ENCODE measurements at places on chromosomes 5 and 9. TPM values are rescaled to one million over a fixed set of nuclear protein-coding genes. Genes with fewer than 3 reads are reported as not detected.

DNA sequence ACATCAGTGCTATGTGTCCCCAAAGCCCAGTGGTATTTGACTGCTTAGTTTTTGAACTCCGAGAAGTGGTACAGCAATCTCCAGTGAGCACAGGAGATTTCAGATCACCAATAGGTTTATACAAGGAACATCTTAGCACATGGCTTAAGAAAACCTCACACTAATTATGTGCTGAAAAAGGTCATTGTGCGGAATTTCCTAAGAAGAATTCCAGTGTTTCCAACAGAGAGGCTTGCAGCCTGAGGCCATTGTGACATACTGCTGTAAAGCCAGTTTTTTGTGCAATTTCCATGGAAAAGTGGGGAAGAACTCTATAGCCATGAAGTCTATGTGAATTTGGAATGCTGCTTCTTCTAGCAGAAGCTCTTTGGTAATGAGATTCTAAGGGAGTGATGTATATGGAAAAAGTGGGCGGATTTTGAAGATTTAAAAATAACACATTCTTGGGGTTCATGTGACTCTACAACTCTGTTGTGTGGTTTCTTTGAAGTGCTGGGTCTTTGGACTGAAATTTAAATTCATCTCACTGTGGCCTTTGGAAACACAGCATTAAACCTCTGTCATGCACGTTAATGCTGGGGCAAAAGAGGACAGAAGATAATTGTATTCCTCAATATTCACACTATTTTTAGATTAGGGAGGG, 110.5 kb upstream of the CD180 start:
- DNase-seq: no peak

GRCh38 chr5:2135833-2136232, 253.1 kb upstream of the IRX4 start:
- no peak for DNase-seq

DNA sequence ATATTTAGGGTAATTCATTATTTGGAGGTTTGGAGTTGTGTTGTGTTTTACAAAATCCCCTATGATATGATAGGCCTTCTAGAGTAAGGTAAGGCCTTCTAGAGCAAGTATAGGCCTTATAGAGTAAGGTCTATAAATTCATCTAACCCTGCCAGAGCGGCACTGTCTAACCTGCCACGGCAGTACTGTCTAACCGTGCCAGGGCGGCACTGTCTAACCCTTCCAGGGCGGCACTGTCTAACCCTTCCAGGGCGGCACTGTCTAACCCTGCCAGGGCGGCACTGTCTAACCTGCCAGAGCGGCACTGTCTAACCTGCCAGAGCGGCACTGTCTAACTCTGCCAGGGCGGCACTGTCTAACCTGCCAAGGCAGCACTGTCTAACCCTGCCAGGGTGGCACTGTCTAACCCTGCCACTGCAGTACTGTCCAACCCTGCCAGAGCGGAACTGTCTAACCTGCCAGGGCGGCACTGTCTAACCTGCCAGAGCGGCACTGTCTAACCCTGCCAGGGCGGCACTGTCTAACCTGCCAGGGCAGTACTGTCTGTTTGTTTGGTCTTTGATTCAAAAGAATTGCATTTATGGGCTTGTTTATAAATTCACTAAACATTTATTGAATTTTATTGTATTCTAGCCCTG, 9.6 kb downstream of the RNF20 start:
- DNase-seq: no peak

- no peak for DNase-seq
Measured at GRCh38 chr5:59937633-59938032, 44.1 kb upstream of the PDE4D start.

Gene FCN1
- 5.7 TPM for total RNA-seq

Measured in esophagus squamous epithelium (tissue), 5 donors.